ENCODE measurements at places on chromosomes 2 and 18.
A peak's percentile ranks its signal among the peaks of the same experiment; 100 is the strongest.

GRCh38 chr2:168773719-168774521 lies 28.5 kb upstream of the NOSTRIN start:
- peak; percentile 39 for DNase-seq

DNA sequence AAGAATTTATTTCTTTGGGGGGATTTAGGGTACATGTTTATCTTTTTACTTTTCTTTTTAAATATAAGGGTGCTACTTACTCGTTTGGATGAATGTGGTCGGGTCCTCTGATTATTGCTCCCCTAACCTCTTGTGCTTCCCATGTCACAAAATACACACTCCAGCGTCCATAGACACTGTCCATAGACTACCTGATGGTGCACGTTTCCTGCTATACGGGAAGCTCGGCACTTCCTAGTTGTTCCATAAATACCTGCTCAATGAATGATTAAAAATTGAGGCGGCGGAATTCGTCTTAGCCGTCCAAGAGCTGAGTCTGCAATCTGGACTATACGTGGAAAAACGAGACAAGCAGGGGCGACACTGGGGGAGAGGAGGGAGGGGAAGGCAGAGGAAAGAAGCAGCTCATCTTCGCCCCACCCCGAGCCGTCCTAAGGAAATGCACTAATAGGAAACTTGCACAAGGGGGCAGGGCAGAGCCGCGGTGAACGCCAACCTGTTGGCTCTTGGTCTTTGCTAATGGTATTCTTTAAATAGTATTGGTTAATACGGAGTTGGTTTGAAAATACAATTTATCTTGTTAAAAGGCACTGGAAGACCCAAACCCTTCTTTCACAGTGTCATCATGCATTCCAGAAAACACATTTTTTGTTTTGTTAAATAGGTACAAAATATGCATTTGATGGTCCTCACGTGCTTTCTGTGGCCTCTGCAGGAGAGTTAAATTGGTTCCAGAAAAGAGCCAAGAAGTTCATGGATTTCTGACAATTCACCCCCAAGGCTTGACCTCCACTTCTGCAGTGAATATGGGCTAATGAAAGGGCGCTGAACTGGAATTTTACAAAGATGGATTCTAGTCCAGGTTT lies 73.0 kb upstream of the KCTD1 start:
- no peak for DNase-seq

DNA sequence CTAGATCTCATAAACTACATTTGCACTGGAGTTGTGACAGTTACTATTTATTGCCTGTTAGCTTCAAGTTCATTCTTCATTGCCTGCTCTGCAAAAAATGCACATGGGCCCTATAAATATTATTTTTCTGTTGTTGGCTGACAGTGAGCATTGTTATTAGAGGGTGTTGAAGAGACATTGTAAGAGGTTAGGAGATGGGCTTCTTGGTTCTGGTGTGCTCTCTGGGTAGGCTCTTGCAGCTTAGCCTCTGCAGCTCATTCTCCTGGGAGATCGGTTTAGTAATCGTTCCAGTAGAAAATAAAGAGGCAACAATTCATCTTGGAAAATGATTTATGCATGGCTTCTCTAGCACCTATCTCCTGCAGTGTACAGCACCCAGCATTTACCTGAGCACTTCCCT lies 113.8 kb upstream of the SCN7A start:
- no peak for DNase-seq

DNA sequence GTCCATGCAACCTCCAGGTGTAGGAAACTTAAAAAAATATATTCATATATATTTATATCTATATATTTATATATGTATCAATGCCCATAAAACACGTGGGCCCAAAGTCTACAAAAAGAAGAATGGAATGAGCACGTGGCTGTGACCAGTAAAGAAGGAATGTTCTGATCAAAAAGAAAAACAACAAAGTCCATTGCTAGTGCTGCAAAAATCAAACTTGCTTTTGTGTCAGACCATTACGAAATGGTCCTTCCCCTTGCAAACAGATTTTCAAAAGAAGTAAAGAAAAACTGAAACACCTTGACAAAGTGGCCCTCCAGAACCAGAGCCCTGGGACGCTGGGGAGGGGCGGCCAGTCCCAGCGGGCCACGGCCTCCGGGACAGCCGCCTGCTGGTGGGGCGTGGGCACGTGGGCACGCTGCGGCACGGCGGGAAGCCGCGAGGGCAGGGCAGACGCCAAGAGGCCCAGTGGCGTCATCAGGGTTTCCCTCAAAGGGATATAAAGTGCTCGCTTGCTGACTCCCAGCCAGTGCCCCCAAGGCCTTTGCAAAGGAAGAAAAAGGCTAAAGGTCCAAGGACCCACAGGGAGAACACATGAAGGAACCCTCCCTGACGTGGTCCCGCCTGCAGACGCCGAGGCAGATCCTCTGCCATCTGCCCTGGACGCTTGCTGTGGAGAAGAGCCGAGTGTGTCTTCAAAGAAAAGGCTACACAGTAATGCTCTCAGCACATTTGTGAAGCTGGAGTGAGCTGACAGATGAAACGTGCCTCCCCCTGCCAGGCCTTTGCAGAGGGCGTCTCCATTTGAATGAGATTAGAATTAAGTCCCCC lies 201.8 kb downstream of the TWIST2 start:
- no peak for DNase-seq

DNA sequence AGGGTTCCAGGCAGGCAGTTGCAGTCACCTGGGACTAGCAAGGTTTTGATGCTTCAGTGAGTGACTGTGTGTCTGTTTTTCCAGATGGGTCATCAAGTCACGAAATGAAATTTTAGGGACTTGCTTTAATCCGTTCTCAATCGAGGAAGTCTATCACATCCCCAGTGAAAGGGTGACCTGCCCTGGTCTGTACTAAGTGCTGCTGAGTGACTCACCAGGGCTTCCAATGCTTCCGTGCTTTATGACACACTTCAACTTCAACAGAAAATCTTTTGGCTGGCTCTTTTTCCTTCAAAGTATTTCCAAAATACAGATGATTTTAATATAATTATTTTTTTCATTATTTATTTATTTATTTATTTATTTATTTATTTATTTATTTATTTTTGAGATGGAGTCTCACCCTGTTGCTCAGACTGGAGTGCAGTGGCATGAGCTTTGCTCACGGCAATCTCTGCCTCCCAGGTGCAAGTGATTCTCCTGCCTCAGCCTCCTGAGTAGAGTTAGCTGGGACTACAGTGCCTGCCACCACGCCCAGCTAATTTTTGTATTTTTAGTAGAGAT lies 18.4 kb downstream of the TFCP2L1 start:
- no peak for DNase-seq

DNA sequence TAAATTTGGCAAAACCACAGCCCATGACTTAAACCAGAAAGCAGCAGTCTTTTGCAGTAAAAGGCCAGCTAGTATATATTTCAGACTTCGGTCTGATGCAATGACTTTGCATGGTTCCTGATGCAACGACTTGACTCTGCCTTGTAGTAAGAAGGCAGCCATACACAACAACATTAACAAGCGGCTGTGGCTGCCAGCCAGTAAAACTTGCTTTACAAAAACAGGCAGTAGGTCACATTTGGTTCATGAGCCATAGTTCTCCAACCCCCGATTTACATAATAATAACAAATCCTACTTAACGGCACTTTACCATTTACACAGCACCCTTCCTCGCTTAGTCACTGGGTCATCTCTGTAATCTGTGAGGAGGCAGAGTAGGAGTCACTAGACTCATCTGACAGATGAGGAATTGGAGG lies 410.3 kb downstream of the LRATD1 start:
- peak; percentile 89 for DNase-seq

Data from astrocyte of the cerebellum (primary cell).